NCI-H345 (cell line): ENCODE measurements at places on chromosomes 3 and 15.
A peak's percentile ranks its signal among the peaks of the same experiment; 100 is the strongest.

- DNase-seq = no peak
Measured at GRCh38 chr15:77596821-77597803, 35.6 kb downstream of the LINGO1 start.

- peak; percentile 28 for DNase-seq
Measured at GRCh38 chr3:138070006-138070405, 45.4 kb downstream of the DZIP1L start.

DNA sequence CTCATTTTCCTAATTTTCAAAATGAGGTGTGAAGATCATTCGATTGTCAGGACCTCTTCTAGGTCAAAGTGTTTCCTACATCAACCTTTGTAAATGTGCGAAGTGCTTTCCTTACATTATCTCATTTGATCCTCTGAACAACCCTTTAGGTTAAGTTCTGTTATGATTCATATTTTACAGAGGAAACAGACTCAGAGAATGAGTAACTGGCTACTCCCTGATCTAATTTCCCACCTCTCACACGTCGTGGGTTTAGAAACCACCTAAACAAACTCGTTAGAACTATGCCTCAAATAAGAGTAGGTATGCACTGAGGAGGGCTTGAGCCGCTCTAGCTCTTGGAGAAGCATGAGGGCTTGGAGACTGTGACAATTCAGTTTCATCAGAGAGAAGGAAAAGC is 148.6 kb downstream of the CD47 start:
- DNase-seq = no peak

- DNase-seq = no peak
Measured at GRCh38 chr15:76334438-76335306, 1.9 kb upstream of the ISL2 start.

GRCh38 chr3:172750069-172750367 is 508 bp upstream of the ECT2 start:
- DNase-seq = no peak

GRCh38 chr15:66730168-66731021 is 28.4 kb downstream of the SMAD6 start:
- no peak for DNase-seq

DNA sequence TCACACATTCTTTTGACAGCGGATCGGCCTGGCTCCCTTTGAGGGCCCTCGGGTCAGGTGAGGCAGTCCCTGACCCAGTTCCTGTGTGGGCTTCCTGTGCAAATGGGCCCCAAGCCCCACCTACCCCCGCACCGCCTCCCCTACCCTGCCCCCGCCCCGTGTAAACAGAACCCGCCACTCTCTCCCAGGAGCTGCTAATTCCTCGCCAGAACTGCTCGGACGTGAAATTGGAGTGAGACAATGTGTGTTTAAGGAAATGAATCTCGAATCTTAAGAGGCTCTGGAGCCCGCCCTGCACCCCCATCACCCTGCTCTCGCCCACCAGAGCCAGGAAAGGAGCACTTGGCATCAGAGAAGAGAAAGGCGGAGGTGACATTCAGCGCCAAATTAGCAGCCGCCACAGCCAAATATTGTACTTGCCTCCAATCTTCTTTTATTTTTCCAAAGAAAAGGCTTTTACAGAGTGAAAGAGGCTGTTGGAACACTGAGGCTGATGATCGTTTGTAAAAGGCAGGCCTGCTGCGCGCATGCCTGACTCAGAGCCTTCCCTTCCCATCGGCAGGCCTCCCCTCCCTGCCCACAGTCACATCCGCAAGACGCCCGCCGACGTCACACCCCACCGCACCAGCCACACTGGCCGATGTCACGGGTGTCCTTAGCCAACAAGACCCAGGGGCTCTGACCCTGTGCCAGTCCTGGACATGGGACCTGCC is 53.1 kb downstream of the CACNA2D2 start:
- DNase-seq = no peak

DNA sequence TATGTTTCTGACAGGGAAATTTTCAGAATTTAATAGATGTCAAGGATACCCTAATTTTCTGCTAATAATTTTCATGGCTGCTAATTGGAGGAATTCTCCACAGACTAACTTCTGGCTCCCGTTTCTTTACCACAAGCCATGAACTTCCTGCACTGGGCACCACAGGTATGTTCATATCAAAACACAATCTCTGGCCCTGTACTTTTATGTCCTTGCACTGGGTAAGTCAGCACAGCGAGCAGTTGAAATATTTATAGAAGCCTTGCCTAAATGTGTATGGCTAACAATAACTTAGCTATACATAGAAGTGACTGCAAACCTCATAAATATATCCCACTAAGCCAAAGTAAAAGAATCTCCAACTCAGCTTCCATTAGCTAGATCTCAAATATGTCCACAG is 246.9 kb downstream of the ZIC1 start:
- DNase-seq = no peak

- no peak for DNase-seq
Measured at GRCh38 chr15:38768970-38769369, 204.4 kb upstream of the RASGRP1 start.

- no peak for DNase-seq
Measured at GRCh38 chr15:61057830-61058529, 171.1 kb downstream of the RORA start.

DNA sequence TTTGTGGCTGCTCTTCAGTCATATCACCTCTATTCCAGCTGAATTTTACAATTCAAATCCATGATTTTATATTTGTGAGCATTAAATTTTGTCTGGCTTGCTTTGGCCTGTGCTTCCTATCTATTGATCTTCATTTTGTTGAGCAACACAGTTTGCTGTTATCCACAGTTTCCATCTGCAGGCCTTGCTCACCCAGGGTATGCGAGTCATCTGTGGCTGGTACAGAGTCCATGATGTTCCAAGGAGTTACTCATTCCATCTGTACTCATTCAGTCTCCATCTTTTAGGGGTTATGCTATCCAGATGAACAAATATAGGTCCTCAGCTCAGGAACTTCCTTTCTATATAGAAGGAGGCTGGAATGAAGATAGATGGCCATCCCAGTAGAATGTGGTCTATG is 70.1 kb upstream of the CCK start:
- DNase-seq = no peak

- no peak for DNase-seq
Measured at GRCh38 chr3:189229196-189229828, 57.5 kb downstream of the TPRG1 start.

DNA sequence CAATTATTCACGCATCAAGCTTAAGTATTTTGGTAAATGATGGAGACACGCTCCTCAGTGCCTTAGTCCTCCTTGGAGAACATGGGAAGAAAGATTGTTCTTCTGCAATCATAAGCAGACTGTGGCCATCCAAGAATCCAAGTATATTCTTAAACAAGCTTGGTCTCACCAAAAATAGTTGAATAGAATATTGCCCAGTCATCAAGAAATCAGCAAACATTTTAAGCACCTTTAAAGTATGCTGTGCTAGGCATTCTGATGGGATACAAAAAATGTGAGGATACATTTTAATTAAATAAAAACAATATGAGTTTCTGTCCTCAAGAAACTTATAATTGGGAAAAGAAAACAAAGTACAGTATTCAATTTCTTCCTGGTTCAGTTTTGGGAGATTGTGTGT is 445.5 kb downstream of the CNTN4 start:
- no peak for DNase-seq
